Stimulated activated naive CD8-positive, alpha-beta T cell treated with anti-CD3 and anti-CD28 coated beads, Interleukin-15, Interleukin-2, amounts not matched to agents 100 U/mL and 50 U/mL, for 24 hours (primary cell): ENCODE measurements at places on chromosomes 7 and 10.

- DNase-seq, result no peak
Observed at GRCh38 chr10:105259201-105259600, 618.1 kb downstream of the SORCS3 start.

- DNase-seq, result no peak
Observed at GRCh38 chr7:38628630-38629385, 2.4 kb downstream of the AMPH start.

GRCh38 chr10:79393221-79393923 is 46.1 kb downstream of the PPIF start:
- DNase-seq, result no peak

DNA sequence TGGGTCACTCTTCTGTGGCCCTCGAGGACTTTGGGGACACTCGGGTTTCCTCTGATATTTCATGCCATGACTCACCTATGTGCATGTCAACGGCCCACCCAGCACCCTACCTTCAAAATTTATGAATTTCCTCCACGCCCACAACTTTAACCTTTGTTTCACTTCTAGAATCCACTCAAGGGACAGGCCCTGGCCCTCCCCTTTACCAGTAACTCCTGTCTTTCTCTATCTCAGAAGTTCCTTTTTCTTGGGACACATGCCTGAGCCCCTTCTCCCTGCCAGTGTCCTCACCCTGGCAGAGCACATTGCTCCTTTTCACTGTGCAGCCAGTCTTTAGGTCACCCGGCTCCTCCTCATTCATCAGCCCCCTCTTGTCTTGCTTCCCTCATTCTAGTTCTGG is 282.5 kb upstream of the KLF6 start:
- peak; percentile 29 for DNase-seq

DNA sequence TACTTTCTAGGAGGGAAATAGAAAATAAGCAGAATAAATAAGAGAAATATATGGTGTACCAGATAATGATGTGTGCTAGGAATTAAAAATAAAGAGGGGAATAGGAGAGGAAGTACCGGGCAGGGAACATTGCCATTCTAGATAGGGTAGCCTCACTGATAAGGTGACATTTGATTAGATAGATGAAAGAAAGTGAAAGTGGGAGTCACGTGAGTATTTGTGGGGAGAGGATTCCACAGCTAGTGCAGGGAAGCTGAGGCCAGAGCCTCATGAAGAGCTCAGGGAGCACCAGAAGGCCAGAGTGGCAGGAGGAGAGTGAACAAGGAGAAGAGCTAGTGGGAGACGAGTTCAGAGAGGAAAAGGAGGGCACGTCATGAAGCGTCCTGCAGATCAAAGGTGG is 49.1 kb downstream of the CDHR3 start:
- no peak for DNase-seq

GRCh38 chr7:2779051-2779450 is 65.1 kb downstream of the GNA12 start:
- DNase-seq, result no peak

GRCh38 chr7:106736508-106737201 is 75.7 kb upstream of the CCDC71L start:
- peak; percentile 33 for DNase-seq

DNA sequence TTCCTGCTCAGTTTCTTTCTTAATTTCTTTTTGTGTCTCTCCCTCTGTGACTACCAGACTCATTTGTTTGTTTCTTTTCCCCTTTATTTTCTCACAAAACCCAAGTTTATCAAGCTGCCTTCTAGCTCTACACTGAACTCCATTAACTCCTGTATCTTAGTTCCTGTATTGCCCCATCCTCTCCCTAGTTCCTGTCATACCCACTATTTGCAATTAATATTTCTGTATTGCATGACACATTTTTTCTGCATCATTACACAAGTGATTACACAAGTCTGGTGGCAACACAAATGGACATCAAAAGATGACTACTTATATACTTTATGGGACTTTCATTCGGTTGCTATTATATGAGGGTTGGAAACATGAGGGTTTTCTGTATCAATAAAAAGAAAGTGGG is 26.9 kb upstream of the OR9A4 start:
- no peak for DNase-seq

DNA sequence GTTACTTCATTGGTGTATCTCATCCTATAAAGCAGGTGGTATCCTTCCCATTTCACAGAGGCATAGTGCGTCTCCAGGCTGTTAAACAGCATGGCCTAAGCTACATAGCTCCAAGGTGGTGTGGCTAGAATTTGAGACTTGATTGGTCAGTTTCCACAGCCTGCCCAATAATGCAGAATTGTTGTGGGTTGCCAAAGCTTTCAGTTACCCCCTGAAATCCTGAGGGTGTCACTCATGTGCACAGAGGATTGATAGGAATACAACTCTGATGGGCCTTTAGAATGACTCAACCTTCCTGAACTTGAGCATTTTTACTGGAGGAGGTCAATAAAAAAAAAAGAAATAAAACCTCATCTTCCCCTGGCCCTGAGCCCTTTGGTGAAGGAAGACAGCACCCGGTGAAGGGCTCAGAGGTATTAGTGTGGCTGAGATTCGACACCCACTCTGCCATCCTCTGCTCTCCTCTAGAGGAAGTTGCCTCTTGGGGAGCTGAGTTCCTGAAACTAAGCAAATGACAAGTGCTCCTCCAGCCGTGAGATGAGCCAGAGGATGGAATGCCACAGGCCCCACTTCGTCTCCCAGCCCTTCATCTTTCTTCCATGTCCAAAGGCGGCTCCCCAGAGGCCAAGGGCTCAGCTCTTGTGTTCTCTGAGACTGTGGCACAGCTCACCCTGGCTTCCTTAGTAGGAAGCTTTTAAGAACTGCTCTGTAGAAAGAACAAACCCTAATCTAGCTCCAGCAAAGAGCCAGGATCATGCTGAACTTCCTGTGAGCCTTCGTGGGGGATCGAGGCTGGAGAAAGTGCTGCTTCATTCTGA is 1.0 kb downstream of the ACSL5 start:
- peak; percentile 32 for DNase-seq

- DNase-seq, result no peak
Observed at GRCh38 chr7:125173571-125173970, 243.9 kb upstream of the POT1 start.

DNA sequence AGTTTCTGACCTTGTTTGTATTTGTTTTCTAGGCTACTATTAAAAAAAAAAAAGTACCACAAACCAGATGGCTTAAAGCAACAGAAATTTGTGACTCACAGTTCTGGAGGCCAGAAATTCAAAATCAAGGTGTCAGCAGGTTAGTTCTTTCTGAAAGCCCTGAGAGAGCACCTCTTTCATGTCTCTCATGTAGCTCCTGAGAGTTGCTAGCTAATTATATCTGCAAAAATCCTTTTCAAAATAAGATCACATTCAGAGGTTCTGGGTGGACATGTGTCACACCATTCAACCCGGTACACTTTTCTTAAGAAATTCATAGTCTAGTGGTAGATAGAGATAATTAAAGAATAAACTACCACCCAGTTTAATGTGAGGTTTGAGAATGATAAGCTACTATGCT is 888.6 kb downstream of the GRID1 start:
- DNase-seq, result no peak

- no peak for DNase-seq
Observed at GRCh38 chr10:56222237-56222636, 138.8 kb downstream of the ZWINT start.

DNA sequence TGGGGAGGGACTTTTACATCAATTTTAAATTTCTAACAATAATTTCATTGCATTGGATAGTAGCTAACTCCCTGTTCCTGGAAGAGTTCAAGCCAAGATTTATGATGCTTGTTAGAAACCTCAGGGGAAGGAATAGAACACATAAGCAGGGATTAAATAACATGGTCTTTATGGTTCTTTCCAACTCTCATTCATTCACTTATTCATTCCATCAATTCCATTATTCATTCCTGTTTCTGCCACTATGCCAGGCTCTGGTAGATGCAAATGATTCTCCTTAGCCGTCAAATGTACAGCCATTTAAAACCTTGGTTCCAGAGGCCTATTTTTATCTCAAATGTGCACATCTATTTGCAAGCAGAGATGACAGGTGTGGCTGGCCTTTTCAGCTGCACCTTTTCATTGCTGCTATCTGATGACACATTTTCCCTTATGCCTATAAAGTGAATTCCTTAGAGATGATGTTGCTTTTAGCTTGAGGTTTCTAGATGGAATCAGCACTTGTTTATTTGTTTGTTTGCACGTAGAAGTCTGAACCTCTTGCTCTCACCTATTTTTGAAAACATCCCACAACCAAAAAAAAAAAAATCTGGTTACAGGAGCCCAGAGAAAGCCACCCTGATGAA is 205.7 kb upstream of the IGFBP3 start:
- DNase-seq, result no peak

GRCh38 chr10:113111900-113112853 is 162.1 kb downstream of the TCF7L2 start:
- DNase-seq, result no peak

- DNase-seq, result peak; percentile 22
Observed at GRCh38 chr10:12252882-12253546, 57.0 kb downstream of the CDC123 start.

DNA sequence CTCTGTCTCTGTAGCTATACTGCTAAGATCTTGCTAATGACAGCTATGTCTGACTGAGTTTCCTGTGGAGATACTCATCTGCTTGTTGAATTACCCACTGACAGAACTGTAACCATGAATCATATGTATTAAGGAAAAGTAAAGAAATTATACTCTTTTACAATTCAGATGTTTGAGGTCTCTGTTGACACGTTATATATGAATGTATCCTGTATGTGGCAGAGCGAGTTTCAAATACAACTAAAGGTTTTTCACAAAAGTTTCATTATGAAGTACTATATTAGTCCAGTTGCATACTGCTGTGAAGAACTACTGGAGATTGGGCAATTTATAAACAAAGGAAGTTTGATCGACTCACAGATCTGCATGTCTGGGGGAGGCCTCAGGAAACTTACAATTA is 232.5 kb downstream of the CDK14 start:
- DNase-seq, result no peak

DNA sequence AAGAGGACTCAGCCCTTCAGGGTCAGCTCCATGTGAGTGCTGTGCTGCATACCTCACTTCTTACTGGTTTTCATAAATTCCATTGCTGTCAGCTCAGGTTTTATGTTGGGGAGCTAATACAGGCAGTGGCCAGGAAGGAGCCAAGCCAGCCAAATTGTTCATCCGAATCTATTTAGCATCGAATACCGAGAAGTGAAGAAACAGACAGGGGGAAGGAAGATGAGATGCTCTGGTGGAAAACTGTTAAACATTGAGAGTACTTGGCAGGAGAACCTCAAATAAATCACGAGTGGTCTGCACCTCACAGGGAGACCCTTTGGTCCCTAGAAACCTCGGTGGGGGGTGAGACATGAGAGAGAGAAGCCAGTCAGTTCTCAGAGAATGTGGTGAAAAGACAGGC is 196.0 kb upstream of the TMEM72 start:
- no peak for DNase-seq

DNA sequence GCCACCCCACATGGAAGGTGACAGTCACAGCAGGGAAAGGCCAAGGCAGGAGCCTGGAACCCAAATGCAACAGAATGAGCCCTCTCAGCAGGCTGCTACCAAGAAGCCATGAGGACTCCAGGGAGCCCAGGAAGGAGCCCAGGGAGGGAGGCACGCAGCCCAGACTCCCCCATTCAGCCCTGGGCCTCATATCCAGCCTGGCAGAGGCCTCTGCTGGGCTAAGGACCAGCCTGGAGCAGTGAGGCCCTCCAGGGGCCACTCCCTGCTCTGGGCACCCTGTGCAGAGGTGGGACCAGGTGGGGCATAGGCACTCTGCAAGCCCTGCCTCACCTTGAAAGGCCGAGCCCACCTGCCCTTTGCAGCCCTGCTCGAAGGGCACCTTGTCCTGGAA is 25.8 kb upstream of the ZNF488 start:
- DNase-seq, result no peak

- DNase-seq, result no peak
Observed at GRCh38 chr7:1252540-1253090, 19.9 kb downstream of the UNCX start.
